Stimulated activated CD8-positive, alpha-beta memory T cell treated with anti-CD3 and anti-CD28 coated beads, Interleukin-4, amount 100 ng/mL, for 48 hours (primary cell): ENCODE measurements at places on chromosomes 6 and 20.

DNA sequence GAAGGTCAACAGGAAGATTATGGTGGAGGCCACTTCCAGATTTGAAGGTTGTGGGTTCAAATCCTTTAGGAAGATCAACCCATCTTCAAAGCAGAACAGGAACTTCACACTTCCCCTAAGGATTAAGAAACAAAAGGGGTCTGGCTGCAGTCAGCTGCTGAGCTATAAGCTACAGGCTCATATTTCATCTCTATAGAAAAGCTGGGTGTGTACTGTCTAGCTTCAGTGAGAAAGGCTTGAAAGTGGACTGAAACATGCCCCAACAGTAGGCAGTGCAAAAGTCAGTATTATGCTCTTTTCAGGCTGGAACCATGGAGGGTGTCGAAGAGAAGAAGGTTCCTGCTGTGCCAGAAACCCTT, 60.1 kb upstream of the SPDEF start:
- no peak for DNase-seq

DNA sequence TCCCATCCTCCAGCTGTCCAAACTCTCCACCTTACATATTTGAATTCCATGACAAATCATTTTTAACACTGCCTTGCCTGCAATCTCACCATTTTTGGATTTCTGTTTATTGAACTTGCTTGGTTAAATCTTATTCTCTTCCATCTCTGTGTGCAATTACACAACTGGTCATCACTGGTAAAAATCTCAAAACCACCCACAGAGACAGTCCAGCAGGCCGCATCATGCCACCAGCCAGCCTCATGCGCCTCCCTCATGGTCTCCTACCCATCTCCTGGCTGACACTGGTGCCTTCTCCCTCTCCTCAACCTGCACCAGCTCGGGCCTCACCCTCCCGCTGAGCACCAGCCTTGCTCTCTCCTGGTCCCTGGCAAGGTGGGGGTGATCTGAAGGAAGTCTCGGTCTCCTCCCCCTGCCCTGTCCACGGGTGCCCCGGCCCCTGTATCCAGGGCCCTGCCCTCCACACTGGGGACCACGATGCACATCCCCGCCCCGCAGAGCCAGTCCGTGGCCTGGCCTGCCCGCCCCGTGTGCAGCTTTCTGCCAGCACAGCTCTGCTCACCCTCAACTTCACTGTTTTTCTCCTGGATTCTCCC, 92.0 kb downstream of the THBS2 start:
- no peak for DNase-seq

GRCh38 chr6:14772188-14772587, 473.7 kb upstream of the JARID2 start:
- no peak for DNase-seq

DNA sequence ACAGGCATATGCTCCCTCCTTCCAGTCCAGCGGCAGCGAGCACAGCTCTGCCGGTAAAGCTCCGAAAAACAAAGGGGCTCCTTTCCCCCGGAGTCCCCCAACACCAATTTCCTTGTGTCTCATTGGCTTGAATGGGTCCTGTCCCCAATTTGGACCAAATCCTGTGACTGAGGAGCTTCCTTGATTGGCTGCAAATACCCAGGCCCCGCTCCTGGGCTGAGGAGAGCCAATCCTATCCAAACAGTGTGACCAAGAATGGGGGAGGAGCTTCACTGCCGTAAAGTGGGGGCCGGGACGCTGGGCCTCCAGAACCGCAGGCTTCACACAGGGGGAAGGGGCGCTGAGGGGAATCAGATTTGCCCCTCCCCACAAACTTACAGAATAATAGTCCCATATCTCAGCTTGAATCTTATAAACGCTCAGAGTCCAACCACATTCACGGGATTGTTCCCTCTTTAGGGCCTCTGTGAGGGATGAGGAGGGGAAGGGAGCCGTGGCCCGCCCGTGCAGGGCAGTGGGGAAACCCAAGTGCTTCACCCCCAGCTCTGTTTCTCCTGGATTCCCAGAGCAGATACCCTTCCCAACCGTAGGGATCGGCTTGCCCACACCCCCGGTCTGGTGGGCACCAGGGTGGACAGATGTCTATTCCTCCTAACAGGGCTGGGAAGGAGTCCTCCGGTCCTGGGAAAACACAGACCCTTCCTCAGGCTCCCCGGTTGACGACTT, 141.0 kb upstream of the MLN start:
- DNase-seq = no peak

- DNase-seq = peak; percentile 89
Observed at GRCh38 chr6:158853072-158853879, 34.1 kb upstream of the EZR start.

DNA sequence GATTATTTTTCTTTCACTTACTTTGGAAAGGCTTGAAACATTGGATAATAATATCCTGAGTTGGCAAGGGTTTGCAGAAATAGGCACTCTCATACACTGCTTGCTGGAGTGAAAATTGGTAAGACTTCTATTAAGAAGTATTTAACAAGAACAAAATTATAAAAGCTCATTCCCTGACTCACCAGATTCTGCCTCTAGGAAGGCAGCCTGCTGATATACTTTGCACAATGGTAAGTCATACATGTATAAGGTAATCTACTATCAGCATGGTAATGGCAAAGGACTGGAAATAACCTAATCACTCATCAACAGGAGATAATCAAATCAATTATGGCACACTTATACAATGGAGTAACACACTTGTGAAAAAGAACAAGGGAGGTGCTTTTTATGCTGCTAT, 85.8 kb downstream of the PLCG1 start:
- DNase-seq = no peak

DNA sequence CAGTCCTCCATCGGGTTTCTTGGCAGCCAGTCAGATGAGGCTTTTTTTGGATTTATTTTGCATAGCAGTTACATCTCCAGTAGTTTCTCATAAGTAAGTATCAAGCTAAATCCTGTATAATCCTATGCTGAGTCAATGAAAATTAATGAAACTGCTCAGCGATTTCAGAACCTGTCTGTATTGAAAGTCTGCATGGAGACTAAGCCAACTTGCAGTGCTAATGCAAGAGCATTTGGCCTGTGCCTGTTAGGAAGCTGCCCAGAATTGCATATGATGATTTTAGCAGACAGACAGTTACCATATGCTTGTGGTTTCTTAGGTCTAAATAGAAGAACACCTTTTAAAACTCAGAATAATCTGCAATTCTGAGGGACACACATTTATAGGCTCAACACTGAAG, 25.2 kb upstream of the LRRN4 start:
- no peak for DNase-seq

- no peak for DNase-seq
Observed at GRCh38 chr20:14948416-14948815, 611.0 kb upstream of the FLRT3 start.

- no peak for DNase-seq
Observed at GRCh38 chr20:63150391-63150898, 65.5 kb downstream of the YTHDF1 start.

- DNase-seq = no peak
Observed at GRCh38 chr20:33686984-33687366, 790 bp upstream of the E2F1 start.

- no peak for DNase-seq
Observed at GRCh38 chr20:15625981-15626380, 947.3 kb downstream of the KIF16B start.

DNA sequence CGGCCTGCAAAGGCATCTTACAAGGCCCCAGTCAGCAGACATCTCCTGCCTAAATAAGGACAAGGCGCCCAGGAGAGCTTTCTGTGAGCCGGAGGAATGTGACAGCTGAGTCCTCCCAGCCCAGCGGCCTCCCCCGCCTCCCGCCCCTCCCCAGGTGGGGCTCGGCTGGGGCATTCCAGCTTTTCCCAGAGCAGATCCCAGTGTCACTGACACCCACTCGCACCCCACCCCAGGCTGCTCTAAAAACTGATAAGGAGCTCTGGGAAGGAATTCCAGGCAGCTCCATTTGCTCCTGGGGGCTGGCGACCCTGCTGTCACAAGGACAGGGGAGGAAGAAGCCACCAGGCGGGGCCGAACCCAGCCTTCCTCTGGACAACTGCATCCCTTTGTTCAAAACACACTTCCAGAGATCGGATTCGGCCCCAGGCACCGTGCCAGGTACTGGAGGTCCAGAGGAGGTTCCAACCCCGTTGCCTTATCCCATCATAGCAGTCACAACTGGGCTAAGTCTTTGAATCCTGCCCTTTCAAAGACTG, 49.7 kb downstream of the JPH2 start:
- DNase-seq = no peak

GRCh38 chr6:93222071-93222851, 197.1 kb downstream of the EPHA7 start:
- no peak for DNase-seq

DNA sequence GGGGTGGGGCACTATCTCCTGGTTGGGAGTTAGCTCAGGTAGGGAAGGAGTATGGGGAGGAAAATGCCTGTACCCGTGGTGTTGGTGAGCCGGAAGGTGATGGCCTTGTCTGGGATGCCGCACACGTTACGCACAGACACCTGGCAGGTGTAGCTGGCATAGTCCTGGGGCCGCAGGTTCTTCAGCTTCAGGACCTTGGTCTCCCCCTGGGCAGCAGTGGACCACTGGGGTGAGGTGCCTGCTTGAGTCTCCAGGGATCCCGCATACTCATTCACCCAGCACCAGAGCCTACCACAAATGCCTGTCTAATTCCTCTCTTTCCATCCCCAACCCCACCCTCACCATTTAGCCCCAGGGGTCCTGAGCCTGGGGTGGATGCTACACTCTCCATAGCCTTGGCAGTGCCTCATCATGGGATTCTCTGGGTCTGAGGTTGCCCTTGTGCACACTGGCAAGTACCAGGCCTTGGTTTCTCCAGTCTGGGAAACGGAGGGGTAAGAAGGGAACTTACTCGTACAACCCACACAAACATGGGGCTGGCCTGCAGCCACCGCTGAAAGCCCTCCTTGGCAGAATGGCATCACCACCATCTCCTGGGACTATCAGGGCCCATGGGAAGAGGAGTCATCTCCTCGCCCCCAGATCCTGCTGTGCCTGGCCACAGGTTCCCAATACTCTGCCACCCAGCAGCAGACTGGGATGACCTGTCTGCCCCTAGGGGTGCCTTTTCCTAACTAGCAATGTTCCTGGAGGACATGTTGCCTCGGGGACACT, 42.8 kb downstream of the MDGA1 start:
- DNase-seq = no peak

GRCh38 chr6:102215425-102215824, 821.9 kb downstream of the GRIK2 start:
- DNase-seq = no peak

GRCh38 chr6:119187596-119187995, 109.1 kb upstream of the FAM184A start:
- DNase-seq = no peak

GRCh38 chr6:137910424-137910834, 43.4 kb downstream of the TNFAIP3 start:
- DNase-seq = no peak

GRCh38 chr6:56864171-56864616, 90.7 kb upstream of the BEND6 start:
- DNase-seq = no peak

- peak; percentile 25 for DNase-seq
Observed at GRCh38 chr6:191487-192312, 100.6 kb upstream of the DUSP22 start.

- DNase-seq = no peak
Observed at GRCh38 chr20:420166-420620, 12.1 kb downstream of the RBCK1 start.

DNA sequence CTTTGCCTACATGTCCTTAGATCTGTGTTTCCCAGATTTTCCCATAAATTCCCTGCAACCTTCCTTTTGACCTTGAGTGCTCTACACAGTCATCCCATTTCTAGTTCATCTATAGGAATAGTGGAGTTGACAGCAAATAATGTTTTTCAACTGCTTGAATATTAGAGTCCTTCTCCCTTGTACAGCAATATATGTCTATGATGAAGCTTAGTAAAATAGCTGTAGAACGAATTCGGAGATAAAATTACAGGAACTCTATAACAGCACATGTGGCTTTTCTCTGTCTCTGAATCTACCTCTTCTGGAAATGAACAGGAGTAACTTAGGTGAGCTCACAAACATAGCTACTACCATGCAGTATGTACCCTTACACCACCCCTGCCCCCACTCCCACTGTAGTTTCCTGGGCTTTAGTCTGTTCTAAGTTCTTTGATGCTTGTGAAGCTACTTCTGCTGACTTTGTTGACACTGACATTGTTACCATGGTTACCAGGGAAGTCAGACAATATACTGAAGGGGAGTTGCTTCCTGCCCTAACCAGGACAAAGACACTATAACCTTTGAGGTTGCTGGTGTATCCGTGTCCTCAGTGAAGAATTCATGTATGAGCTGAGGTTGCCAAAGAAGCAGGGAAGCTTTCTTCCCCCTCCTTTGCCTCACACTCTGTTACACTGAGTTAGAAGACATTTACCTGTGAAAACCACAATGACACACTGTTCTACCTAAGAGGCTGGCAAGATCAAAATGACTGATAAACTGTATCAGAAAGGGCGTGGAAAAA, 35.8 kb upstream of the SHLD1 start:
- DNase-seq = peak; percentile 57
